Right ventricle myocardium superior (tissue), 1 donor: ENCODE measurements at places on chromosomes 6 and 20.

- DNase-seq: no peak
These were observed 88.0 kb downstream of the MRPL14 start for GRCh38 chr6:44039191-44039719.

DNA sequence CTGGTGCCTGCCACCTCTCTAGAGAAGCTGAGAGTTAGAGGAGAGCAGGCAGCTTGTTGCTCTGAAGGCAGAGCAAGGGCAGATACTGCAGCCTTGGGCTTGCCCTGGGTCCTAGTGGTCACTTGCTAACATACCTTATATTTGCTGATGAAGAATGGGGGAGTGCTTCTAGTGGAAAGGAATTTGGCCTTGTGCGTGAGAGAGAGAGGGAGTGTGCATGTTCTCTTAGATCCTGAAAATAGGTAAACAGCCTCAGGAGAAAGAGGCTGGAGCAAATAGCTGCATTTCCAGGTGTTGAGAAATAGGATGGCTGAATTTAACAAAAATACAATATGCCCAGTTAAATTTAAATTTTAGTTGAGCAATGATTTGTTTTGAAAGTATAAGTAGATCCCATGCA lies 724.5 kb upstream of the FLRT3 start:
- no peak for DNase-seq

- DNase-seq: no peak
These were observed 15.7 kb downstream of the SASH1 start for GRCh38 chr6:148358196-148358785.

- no peak for DNase-seq
These were observed 155.5 kb downstream of the TMEM242 start for GRCh38 chr6:157167837-157168236.

DNA sequence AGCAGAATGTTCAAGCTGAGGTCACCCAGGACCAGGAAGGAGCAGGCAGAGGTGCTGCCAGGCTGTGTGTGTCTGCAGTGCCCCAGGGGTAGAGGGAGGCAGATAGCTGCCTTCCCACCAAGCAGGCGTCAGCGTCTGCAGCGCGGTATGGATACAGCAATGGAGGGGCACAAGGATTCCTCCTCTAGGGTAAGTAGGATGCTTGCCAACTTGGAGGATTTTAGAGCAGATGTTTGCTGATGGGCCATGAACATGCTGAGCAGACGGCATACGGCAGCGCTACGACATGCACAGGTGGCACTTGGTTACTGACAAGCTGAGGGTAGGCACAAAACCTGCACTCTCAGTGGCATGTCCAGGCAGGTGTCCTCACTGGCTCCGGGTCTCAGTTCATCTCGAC lies 48.1 kb downstream of the PSMG4 start:
- DNase-seq: no peak

- no peak for DNase-seq
These were observed 3.7 kb upstream of the BEND3 start for GRCh38 chr6:107118976-107119375.

DNA sequence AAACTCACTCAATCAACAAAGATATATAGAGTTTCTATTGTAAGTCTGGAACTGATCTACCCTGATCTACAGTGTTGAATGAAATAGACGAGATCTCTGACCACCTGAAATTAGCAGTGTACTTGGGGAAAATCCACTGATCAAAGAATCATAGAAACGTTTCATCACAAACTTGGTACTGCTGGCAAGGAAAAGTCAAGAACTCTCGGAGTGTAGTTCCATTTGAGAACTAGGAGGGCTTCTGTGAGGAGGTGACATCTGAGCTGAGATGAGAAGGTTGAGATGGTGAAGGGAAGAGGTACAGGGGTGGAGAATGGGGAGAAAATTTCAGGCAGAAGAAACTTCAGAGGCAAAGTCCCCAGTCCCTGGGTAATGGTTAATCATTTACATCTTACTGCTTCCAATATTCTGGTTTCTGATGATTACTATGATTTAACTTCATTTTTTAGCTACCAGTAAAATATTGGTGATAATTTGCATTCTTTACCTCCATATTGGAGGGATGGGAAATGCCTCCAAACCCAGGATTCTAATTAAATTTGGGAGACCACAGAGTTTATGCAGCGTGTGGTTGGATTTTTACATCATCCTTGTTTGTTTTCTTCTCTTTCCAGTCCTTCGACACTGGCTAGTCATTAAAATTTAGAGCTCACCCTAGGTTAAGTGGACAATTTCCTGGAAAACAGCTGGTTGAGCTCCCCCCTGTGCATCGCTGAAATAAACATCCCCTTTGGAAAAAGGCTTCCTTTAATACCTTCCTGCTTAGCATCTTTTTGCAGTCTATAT lies 191.9 kb downstream of the BCAS1 start:
- no peak for DNase-seq

- DNase-seq: no peak
These were observed 160.8 kb downstream of the ZDHHC14 start for GRCh38 chr6:157541618-157542413.

- no peak for DNase-seq
These were observed 58.0 kb upstream of the GATA5 start for GRCh38 chr20:62533591-62534495.

- DNase-seq: no peak
These were observed 123.6 kb downstream of the ATXN1 start for GRCh38 chr6:16637635-16638034.

DNA sequence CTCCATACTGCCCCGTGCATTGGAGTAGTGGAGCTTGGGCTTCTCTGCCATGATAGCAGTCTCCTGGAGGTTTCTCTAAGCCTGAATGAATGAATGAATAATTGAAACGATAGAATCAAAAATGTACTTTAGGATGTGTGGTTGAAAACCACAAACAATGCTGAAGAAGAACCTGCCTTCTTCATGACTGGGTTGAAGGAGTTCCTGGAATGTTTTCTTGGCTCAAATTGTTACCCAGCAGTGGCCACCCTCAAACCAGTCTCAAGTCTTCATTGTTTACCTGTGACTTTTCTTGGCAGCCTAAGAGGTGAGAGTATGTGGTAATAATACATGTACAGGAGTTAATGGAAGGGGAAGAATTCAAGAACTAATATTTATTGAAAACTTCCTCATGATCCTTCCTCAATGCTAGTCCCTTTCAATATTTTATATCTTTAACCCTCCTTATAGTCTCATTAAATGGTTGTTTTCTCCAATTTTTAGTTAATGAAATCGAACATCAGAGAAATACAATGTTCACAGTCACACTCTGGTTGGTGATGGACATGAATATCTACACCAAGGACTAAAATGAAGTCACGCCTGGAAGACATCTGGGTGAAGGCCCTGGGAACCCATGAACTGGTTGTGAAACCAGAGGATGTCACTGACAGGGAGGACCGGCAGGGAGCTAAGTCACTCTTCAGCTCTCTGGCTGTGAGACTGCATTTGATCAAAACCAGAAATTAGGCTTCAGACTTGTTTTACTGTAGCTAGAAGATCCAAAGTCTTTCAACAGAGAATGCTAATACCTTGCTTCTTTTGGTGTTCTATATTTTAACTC lies at the start of gene GSTA5:
GSTA5 (minus strand) TSS at position 51 of the 823 bp plus-strand sequence.
- no peak for DNase-seq

DNA sequence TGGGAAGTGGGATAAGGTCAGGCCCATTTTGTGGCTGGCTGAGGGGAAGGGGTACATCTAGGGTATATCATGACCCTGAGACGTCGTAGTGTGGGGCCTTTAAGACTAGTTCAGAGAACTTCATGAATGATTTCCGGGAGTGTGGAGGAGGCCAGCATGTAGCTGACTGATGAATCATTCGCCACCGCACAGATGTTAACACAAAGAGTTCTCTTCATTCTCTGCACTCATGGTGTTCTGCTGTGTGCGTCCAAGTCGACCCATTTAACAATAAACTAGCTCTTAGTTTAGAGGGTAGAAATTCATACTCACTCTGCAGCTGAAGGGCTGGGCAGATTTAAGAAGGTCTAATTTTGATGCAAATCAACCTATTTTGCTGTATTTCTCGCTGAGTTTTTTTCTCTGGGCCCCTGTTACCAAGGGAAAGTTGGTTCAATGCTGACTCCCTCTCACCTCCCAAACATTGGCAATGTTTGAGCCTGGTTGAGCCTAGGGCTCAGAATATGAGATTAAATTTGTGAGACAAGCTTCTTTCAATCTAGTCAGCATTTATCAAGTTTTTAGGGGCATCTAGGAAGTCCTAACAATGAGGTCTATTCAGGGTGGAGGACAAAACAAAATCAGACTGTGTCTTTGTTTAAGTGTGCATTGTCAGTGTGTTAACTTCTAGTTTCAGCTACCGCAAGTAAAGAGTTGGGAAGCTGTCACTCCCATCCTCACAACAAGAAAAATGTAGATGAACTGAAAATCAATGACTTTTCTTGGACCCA lies 106.8 kb upstream of the CBLN4 start:
- no peak for DNase-seq
